ENCODE measurements at places on chromosomes 16 and 17.

DNA sequence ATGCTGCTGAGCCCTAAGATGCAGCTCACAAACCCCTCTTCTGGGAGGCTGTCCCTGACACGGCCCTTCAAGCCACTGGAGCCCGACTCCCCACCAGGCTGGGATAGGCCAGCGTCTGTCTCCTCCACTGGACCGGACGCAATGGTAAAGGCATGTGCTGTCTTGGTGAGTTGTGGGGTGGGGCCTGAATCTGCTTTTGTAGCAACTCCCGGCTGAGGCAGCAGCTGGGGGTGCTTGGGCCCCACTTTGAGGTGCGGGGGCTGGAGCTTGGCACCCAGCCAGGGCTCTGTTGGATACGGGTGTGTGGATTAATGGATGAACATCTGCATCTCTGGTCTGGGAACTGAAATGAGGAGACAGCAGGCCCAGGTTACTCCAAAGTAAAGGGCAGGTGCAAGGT, 3.5 kb upstream of the NLRC3 start:
- DNase-seq: no peak

GRCh38 chr17:80045703-80046102, 9.3 kb downstream of the CCDC40 start:
- no peak for DNase-seq

DNA sequence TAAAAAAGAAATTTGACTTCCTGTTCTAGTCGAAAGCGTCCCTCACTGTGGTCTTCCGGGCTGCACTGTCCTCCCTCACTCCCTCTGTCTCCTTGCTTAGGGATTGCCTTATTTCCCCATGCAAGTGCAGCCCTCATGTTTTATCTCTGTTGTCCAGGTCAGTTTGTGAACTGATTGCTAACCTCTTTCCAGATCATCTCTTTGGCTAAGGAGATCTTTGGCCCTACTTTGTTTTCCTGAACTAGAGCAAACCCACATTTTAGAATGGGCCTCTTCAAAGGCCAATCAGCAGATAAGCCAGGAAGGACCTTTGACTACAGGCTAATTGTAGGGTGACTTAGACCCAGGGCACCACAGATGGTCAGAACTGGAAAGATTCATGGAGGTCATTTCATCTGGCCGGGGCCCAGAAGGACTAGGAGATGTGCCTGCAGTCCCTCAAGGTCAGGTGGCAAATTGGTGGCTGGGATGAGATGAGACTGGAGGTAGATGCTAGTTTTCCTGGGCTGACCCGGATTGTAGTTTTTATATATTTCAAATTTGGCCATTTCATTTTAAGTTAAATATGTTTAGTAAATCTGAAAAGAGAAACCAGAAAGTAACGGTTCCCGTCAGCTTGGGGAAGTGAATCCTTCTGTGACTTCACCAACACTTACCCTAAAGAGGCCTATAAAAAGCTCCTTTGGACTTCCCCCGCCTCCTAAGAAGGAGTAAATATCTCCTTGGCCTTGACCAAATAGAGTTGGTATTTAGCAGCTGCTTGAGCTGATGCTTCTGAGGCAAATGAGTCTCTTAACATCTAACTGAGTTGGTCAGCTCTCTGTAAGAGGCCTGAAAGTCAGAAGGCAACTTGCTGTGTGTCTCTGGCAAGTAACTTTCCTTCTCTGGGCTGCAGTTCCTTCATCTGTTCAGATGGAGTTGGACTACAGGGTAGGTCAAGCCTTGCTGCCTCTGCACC, 6.2 kb upstream of the SLC25A19 start:
- DNase-seq: no peak

DNA sequence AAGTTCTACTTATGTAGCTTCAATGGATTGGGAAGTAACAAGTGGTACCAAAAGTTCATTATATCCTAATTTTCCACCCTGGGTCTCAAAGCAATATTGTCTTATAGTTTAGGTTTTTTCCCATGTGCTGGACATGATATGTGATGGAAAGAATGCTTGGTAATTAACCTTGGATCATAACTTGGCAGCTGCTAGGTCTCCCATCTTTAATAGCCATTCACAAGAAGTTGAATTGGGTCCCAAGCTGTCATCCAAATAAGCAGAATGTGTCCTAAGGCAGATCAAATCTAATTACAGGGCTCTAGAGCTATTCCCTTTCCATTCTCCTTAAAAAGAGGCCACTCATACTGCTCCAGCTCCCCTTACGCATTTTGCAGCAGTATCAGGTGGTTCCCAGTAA, 44.7 kb upstream of the KCNJ16 start:
- DNase-seq: no peak

GRCh38 chr17:1423456-1424135, 23.6 kb upstream of the YWHAE start:
- DNase-seq: no peak

DNA sequence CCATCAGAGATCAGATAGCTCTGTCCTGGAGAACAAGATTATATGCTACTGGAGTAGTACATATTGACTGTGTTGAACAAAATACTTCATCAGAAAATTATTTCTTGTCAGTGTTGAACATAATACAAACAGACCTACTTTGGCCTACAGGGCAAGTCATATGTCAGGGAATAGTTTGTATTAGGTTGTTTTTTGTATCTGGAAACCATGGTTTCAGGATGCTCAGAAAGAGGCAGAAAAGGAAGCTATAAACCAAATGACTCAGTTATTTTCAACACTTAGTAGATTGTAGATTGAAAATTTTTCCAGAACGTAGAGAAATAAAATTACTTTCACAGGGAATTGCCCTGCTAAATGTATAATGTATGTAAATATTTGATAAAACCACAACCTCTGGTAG, 198.4 kb downstream of the CYB561 start:
- no peak for DNase-seq

DNA sequence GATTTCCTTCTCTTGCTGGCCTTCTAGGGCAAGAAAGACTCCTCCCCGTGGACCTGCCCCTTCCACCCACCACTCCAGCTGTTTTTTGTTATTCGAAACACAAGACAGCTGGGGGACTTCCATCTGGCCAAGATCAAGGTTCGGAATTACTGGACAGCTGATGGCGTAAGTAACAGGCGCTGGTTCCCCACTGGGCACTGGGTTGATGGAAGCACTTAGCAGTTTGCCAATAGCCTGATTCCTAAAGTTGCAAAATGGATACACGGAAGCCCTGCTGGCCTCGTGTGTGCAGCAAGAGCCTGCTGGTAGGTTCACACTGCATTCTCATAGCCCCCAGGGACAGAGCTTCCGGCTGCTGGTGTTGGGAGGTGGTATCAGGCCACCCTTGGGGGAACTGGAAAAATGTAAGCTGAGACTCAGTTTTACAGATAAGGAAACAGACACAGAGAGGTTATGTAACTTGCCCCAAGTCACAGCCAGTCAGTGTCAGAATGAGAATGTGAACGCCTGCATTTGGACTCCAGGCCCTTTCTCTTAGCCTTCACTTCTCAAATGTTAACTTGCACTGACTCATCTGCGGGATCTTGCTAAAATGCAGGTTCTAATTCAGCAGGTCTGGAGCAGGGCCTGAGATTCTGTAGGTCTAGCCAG, 171.7 kb downstream of the KATNIP start:
- no peak for DNase-seq

- no peak for DNase-seq
Observed at GRCh38 chr16:3198334-3199072, 10.5 kb downstream of the OR1F1 start.

GRCh38 chr16:11245988-11246387, 10.0 kb downstream of the SOCS1 start:
- DNase-seq: no peak

- no peak for DNase-seq
Observed at GRCh38 chr16:32116080-32116479, 137.0 kb upstream of the TP53TG3D start.

DNA sequence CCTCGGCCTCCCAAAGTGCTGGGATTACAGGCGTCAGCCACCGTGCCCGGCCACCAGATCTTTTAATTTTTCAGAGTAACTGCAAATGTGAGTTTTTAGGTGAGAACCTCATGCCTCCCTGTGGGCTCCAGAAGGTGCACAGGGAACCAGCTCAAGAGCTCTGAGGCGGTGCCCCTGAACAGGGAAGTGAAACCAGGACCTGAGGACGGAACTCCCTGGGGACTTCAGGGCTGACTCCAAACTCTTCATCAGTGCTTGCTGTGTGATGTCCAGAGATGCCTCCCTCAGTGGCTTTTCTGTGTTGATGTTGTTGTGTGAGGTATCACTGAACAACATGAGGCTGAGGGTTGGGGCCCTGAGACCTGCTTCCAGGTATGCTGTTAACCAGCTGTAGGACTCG, 23.8 kb downstream of the SLC12A3 start:
- no peak for DNase-seq

DNA sequence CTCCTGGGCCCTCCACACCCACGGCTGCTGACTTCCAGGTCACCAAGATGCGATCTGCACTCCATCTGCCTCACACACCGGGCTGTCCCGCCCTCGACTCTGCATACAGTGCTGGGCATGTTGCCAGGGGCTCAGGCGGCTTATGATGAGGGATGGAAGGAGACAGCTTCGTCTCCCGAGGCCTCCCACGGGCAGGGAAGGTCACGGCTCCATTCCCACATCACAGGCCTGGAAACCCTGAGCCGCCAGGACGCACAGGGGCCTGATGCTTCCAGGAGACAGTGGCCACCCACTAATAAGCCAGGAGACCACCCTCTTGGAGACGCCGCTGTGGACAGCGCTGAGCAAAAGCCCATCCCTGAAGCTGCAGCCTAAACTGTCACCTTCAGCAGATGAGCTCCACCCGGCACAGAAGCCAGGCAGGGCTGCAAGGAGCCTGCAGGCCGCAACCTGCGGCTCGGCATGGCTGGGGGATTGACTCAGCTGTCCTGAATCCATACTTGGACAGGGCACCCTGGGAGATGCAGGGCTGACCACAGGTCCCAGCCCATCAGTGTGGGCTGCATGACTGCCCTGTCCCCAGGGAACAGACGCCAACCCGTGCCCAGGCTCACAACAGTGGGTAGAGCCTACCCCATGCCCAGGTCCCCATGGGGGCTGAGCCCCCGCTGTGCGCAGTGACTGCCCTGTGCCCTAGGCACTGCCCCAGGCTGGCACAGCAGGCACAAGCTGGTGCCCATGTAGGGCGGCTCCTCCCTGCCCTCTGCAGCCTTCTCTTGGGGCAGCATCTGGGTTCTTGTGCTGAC, 34.4 kb downstream of the SLC7A5 start:
- no peak for DNase-seq

DNA sequence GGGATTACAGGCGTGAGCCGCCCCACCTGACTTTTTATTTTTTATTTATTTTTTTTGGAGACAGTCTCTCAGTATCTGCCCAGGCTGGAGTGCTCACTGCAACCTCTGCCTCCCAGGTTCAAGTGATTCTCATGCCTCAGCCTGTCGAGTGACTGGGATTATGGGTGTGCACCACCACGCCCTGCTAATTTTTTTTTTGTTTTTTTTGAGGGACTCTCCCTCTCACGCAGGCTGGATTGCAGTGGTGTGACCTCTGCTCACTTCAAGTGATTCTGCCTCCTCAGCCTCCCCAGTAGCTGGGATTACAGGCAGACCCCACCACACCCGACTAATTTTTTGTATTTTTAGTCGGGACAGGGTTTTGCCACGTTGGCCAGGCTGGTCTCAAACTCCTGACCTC, 7.7 kb downstream of the ZNF207 start:
- DNase-seq: no peak

DNA sequence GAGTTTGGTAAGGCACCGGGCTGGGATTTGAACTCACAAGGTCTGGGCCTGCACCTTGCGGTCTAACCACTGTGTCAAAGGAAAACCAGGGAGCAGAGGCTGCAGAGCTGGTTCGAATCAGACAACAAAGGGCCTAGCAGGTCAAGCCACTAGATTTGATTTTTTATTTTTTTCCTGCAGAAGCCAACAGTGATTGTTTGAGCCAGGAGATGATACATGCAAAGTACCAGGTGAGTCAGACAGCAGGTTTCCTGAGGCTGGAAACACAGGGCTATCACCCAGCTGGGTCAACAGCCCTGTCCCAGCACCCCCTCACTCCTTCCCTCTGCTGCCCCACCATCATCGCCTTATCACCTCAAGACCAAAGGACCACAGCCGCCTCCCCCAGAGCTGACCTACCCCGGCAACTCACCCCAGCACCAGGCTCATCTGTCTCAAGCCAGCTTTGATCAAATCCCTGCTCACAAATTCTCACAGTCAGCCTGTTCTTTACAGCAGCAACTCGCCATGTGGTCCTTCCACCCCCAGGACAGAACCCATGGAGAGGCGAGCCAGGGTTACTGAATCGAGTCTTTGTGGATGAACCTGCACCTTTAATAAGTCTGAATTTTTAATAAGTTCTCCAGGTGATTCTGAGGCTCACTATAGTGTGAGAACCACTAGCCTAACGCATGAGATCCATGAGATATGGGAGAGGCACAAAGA, 13.0 kb upstream of the KRT19 start:
- DNase-seq: no peak

DNA sequence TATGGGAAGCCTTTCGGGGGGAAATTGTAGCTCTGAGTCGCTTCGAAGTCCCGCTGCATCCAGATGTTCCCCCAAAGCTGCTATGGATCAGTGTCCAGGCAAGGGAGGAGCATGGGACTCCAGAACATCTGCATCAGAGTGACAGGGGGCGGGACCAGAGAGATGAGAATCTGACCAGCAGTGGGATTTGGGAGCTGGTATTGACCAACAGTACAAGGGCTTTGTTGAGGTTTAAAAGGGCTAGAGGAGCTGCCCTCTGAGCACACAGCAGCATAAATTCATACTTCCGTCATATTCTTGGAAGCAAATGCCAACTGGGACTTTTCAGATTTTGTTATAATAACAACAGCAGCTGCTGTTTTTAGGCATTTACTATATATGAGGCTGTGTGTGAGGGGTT, 10.6 kb downstream of the RBFOX1 start:
- DNase-seq: no peak

DNA sequence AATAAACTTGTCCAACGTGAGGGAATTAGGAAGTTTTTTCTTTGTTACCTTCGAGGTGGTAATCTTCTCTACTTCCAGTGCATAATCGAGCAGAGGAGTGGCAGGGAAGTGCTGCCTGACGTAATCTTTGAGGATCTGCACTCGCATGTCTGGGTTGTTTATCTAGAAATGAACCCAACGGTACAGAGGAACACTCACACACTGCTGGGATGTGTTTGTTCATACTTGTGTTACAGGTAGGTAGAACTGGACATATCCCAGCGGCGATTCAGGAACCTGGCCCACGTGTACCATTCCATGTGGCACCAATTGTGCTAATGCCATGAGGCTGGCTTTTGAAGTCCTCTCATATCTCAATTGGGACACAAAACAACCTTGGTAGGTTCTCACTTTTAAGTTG, 4.2 kb upstream of the KLHL11 start:
- no peak for DNase-seq

DNA sequence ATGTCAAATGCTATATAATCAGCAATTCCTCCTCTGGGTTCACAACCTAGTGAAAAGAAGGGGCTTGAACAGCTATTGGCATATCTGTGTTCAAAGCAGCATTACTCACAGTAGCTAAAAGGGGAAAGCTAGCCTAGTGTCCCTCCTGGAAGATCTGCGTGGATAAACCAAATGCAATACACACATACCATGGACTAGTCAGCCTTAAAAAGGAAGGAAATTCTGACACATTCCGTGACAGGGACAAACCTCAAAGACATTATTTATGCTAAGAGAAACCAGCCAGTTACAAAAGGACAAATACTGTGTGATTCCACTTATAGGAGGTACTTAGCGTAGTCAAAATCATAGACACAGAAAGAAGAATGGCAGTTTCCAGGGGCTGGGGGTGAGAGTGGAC, 90.1 kb downstream of the XYLT1 start:
- DNase-seq: no peak

GRCh38 chr16:17238285-17239028, 232.3 kb downstream of the XYLT1 start:
- DNase-seq: no peak

- no peak for DNase-seq
Observed at GRCh38 chr16:87581857-87582215, 20.5 kb upstream of the JPH3 start.

- DNase-seq: no peak
Observed at GRCh38 chr16:22948058-22948602, 134.2 kb downstream of the HS3ST2 start.

Measured in stimulated activated CD4-positive, alpha-beta T cell treated with anti-CD3 and anti-CD28 coated beads, Interleukin-12 subunit alpha, Interleukin-12 subunit beta, amount 100 ng/mL, for 4 hours (primary cell).